ENCODE measurements at places on chromosomes 2 and 18.
A peak's percentile ranks its signal among the peaks of the same experiment; 100 is the strongest.

DNA sequence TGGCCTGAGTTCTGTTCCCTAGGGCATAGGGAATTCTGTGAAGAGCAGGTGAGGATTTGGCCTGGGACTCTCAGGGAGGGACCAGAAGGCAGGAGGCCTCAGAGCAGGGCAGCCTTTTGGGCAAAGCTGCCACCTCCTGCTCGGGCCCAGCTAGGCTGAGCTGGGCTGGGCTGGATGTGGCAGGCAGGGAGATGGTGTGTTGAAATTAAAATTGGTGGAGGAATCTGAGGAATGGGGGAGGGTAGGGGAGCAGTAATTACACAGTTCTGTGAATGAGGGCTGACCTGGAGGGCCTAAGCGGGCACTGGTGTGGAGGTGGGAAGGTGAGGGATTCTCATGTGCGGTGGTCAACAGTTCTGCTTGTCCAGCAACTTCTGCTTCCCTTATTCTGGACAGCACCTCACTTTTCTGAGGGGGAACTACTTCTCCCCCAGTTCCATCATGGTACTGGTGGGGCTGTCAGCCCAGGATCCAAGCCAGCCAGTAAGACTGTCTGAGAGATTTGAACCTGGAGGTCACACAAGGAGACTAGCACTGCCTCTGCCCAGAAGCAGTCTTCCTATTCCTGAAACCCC lies 22.0 kb upstream of the ASPRV1 start:
- DNase-seq = no peak

DNA sequence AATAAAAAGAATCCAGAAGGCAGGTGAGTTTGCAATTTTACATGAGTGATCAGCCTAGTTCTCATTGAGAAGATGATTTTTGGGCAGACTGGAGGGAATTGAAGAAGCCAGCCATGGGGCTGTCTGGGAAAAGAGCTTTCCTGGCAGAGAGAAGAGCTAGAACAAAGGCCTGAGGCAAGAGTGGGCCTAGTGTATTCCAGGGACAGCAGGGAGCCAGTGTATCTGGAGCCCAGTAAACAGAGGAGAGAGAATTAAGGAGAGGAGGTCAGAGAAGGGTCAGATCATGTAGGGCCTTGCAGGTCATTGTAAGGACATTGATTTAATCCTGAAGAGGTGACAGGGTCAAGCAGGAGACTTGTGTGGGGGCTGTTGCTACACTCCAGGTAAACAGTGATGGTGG lies 195.8 kb downstream of the SATB2 start:
- DNase-seq = peak; percentile 8

DNA sequence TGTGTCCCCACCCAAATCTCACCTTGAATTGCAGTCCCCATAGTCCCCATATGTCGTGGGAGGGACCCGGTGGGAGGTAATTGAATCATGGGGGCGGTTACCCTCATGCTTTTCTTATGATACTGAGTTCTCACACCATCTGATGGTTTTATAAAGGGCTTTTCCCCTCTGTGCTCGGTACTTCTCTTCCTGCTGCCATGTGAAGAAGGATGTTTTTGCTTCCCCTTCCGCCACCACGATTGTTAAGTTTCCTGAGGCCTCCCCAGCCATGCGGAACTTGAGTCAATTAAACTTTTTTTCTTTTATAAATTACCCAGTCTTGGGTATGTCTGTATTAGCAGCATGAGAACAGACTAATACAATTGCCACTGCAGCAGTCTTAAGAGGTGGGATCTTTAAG lies 134.9 kb downstream of the LTBP1 start:
- DNase-seq = no peak

- no peak for DNase-seq
Observed at GRCh38 chr18:59575995-59576394, 121.2 kb downstream of the CCBE1 start.

GRCh38 chr2:215851082-215851481 lies 162.3 kb downstream of the MREG start:
- DNase-seq = no peak

DNA sequence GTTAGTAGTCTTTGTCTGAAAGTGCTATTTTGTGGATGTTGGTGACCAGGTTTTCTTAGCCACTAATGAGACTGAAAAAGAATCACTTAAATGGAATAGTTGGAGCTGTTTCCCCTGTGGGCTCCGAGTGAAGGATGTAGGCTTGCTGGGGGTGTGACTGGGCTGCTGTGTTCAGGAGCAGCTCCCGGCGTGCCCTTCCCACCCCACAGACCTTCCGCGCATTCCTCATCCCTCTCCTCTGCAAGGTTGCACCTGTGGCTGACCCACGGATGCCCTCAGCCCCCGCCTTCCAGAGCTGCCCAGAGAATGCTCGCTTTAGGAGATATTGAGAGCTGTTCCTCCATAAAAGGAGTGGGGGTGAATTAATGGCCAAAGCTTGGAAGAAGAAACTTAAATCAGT lies 174.3 kb downstream of the LDLRAD4 start:
- no peak for DNase-seq

DNA sequence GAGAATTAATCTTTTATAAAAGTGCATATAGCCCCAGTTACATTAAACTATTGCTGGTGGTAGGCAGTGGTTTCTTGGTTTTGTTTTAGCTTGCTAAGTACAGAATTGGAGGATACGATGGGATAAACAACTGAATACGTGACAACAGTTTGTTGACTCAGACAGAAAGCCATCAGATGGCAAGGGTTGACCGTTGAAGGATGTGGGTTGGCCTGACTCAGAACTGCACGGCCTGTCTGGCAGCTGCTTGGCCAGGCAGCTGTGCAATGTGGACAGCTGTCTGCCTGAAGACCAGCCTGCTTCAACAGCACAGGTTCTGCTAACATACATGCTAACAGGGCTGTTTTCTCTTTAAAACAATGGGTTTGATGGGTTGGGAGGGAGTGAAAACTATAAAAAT lies 46.6 kb downstream of the PRKRA start:
- DNase-seq = no peak

DNA sequence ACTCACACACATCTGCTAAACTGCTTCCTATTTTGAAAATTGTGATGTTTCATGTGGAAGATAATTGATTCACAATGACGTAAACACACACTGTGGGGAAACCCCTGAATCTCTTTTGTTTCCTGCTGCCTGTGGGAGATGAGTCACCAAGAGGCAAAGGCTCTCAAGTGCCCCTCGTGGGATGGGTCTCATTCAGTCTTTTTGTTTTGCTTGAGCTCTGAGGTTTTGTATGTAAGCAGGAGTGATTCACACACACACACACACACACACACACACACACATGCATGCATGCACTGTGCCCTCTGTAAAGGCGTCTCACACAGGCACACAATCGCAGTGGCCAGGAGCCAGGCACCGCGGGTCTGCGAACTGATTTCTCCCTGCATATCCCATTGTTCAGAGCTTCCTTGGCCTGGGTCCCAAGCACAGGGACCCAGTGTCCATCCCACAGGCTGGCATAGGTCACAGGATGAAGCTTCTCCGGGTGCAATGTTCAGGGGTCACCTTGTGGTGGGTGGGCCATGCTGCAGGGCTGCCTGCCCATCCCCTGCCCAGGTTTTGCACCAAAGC lies 12.1 kb upstream of the ARHGEF4 start:
- DNase-seq = peak; percentile 71

DNA sequence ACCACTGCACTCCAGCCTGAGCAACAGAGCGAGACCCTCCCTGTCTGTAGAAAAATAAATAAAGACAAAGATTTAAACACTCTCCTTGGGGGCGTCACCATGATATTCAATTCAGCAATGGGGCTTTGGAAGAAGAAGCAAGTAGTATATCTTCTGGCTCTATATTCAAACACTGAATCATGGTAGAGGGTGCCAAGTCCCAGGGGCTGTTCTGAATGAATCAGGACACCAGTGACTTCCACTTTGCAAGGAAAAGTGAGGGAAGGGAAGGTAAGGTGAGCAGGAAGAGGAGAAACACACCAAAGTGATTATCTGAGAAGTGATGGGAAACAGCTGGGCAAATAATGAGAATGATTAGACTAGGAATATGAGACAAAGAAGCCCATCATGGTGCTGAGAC lies 80.5 kb downstream of the AAK1 start:
- no peak for DNase-seq

DNA sequence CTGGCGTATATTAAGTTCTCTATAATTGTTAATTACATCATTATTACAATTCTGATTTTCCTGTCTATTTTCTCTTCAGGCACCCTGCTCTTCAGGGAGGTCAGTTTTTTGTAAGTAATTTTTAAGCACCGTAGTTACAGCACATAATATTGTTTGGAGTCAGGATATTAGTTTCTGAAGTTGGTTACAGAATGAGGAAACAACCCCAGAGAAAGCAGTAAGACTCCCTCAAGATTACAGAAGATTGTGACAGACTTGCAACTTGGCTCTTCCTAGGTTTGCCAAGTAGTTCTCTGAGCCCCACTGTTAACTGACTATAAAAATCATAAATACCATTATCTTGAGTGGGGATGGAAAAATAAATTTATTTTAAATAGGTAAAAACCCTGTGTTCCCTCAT lies 921 bp downstream of the RPE start:
- DNase-seq = no peak

DNA sequence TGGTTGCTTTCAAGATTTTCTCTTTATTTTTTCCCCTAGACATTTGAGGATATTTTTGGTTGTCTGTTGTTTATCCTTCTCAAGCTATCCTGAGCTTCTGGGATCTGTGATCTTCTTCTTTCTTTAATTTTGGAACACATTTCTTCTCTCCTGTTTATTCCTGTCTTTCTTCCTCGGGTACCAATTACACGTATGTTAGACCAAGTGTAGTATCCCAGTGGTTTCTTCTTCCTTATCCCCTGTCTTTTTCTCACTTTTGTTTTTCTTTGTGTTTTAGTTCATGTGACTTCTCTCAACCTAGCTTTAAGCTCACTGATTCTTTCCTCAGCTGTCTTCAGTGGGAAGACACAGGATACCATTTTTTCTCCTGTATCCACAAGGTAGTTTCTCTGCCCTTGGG lies 120.0 kb downstream of the GALR1 start:
- no peak for DNase-seq

GRCh38 chr2:8681786-8682692 lies at the start of gene ID2:
Gene ID2 (plus strand): TSS chr2:8682056. CDS start chr2:8682166, 110 bp downstream.
- peak; percentile 100 for DNase-seq

DNA sequence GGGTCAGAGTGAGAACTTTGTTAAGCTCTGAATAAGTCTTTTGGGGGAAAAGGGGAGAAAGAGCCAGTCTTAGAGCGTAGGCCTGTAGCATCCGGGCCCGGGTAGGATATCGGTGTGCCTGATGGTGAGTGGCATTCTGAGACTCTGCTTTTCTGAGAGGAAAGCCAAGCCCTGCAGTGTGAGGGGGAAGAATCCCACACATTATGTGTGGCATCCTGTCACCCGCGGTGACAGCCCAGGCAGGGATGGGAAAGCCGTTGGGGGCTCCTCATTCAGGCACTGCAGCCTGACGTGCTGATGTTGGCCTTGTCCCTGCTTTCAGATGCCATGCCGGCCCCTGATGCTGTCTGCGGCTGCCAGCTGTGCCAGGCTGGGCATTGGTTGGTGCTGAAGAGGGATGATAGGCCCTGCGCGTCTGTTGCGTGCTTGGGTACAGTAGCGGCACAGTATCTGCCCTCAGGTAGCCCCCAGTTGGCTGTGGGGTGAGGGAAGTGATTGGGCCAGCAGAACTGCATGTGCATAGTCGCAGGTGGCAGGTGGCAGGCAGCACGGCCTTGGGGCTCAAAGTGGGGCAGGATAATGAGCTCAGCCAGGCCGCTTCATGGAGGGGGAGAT lies 37.6 kb downstream of the GLI2 start:
- no peak for DNase-seq

DNA sequence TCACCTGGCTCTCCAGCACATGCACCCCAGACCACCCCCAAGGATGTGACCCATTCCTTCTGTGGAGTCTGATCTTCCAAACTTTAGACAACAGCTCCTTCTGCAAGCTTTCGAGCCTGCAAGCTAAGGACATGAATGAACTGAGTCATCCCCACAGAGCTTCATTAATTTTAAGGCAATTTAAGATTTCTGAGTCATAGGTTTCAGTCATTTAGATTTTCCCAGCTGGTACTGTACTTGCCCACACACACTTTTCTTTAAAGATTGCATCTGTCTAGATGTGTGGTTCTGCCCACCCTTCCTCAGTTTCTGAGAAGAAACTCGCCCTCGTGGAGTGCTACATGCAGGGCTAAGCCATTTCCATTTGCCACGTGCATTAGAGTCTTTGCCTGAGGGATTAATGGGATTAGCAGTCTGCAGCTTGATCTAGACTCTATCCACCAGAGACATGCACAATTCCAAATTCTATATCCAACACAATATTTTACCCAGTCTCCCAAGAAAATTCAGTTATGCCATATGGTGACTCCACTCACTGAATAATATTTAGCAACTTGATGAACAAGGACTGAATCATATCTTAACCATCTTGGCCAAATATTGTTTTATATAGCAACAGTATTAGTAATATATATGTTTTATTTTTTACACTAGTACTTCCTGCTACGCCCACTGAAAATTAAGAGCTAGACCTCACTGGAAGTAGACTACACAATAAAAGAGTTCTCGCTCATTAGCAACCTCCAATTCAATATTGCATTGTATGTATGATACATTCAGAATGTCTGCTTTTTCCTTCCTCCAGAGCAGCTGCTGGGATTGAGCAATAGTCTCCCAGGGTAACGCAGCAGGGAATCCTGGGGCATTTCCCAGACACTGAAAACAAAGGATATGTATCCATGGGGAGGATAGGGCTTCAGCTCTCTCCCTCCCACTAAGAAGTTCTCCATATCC lies 14.3 kb upstream of the TRIB2 start:
- peak; percentile 82 for DNase-seq

GRCh38 chr2:118969734-118970395 lies 27.9 kb downstream of the MARCO start:
- DNase-seq = no peak

Measured in brain (organoid and tissue), 16 donors.